ENCODE measurements at places on chromosomes 7 and 10.

DNA sequence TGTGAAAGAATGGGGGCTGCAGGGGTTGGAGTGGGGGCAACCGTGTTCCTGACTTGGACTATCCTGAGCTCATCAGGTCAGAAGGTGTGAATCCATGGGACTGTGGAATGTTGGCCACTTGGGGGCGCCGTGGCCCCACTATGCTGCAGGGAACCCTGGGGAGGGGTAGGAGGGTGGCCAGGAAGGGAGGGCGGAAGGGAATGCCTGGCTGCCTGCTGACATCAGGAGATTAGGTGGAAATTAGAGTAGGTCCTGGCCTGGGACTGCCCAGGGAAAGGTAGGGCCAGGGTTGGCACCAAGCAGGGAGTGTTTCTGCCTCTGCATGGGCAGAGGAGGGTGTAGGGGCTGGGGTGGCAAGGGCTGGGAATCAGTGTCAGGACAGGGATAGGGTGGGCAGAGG is 65.8 kb upstream of the PRSS58 start:
- DNase-seq: no peak

DNA sequence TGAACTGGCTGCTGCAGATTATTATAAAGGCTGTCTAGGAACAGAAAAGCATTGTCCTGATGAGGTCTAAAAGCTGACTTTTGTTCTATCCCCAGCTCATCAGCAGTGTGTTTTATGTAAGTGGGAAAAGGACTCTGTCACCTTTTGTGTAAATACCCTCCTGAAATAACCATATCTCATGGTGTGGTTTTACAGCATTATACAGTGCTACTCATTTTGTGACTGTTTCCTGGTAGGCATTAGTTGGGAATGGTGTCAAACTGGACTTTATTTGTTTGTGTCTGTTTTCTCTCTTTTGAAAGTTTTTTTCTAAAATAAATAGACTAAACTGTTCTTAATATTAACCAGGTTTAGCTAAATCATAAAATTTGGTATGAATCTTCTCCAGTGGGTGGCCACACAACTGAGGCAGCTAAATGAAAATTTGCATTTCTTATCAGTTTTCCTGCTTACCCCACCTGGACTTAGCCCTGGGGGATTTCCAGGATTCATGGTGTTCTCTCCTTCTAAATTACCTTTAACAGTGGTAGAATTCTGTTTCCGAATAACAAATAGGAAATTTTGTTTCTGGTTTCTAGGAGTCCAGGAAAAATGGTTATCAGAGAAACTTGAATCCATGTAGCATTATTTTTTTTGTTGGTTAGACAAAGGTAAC is 140.9 kb downstream of the LHFPL3 start:
- no peak for DNase-seq

GRCh38 chr7:157560258-157560654 is 223.5 kb downstream of the DNAJB6 start:
- DNase-seq: no peak

DNA sequence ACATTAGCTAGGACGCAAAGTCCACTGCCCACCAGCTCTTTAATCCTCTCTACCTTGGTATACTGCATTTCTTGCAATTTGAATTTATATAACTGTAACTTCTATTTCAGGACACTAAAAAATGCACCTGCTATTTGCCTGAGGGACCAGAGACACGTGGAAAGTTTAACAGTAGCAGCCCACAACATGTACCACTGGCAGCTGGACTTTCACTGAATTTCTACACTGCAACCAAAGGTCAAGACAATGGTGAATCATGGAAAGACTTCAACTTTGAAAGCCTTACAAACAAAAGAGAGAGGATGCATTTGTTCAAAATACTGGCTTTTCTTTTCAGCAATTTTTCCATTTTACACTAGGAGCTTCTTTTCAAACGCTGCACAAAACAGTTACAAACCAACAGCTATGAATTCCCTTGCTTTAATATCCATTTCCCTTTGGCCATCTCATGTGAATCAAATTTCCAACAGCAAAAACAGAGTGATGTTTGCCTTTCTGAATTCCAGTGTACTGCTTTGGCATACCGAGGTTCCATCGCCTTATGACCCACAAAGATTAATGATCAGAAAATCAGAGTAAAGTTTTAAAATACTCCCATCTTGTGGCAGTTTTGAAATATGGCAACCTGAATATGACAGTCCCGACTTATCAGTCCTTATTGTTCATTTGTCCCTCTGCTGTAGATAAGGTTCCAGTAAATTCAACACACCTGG is 29.9 kb upstream of the HNRNPH3 start:
- DNase-seq: no peak

DNA sequence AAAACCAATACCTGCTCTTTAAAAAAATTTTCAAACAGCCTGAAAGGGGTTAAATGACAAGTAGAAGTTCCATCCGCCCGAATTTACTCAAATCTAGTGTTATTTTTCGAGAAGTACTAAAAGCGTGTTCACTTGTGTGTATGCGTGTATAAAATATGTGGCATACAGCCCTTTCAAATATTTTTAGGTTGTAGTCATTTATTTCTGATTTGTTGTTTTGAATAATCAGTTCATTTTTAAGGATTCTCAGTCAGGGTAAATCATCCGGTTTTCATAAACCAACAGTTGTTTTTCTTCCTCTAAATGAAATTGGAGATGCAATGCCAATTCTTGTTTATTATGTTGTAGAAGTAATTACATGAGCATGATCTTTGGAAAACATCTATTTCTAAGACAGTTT is 6.9 kb upstream of the SUN1 start:
- no peak for DNase-seq

DNA sequence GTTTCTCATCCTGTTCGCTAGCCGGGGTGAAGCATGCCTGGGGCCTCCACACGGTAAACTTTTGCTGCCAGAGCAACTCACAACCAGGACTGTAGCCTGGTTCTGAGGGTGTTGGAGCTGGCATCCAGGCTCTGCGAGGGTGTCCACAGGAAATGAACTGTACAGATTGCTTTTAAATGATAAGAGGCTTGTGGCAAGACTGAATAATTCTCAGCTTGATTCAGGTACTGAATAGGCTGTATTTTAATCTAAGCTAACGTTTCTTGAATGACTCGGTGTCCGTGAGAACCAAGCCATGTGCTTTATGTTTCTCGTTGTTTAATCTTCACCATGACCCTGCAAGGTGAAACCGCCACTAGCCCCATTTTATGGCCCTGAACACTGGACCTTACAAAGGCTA is 49.3 kb downstream of the EEPD1 start:
- DNase-seq: no peak

GRCh38 chr10:3422282-3422681 is 249.7 kb upstream of the PITRM1 start:
- no peak for DNase-seq

GRCh38 chr7:131654668-131655326 is 98.4 kb upstream of the PODXL start:
- DNase-seq: peak; percentile 66

- no peak for DNase-seq
Measured at GRCh38 chr7:30074422-30075030, 46.3 kb downstream of the PLEKHA8 start.

DNA sequence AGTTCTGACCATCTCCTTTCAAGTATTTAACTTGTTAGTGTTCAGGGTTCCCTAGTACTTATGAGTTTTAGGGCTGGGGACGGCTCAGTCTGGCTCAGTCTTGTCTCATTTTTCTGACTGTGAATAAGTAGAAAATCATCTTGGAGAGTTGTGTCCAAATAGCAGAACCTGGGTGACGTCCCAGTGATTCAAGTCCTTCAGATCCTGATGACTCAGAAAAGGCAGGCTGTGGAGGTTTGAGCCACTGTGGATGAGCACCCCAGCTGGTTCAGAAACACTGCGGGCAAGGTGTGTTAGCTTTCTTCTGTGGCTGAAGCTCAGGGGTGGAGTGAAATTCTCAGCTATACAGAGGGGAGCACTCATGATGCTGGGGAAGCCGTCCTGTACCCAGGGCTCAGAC is 154.4 kb upstream of the NPY start:
- DNase-seq: no peak

- DNase-seq: no peak
Measured at GRCh38 chr7:105835441-105835840, 41.0 kb downstream of the ATXN7L1 start.

DNA sequence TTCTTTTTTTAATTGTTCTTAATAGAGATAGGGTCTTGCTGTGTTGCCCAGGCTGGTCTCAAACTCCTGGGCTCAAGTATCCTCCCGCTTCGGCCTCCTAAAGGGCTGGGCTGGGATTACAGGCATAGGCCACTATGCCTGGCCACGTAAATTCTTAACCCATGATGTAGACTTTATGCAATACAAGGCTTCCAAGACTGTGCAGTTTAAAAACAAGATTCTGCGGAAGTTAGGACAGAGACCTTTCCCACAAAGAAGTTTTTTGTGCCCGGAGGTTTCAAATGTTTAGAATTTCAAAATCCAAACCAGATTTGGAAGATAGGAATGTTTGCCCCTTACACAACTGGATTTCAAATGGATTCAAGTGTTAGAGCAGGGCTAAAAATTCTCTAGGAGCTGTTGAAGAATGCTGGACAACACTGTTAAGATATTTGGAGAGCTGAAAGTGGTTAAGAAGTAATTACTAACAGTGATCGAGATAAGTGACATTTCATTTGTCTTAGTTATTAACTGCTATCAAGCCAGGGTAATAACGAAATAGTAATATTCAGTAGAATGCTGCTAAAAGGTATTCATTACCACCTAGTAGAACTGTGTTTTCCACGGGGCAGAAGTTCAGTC is 7.4 kb downstream of the APBB1IP start:
- no peak for DNase-seq

GRCh38 chr7:22082886-22083703 is 137.4 kb upstream of the CDCA7L start:
- peak; percentile 71 for DNase-seq

GRCh38 chr10:88819290-88819689 is 16.8 kb downstream of the LIPM start:
- DNase-seq: no peak

GRCh38 chr10:99834410-99834809 is 52.0 kb downstream of the ABCC2 start:
- no peak for DNase-seq

DNA sequence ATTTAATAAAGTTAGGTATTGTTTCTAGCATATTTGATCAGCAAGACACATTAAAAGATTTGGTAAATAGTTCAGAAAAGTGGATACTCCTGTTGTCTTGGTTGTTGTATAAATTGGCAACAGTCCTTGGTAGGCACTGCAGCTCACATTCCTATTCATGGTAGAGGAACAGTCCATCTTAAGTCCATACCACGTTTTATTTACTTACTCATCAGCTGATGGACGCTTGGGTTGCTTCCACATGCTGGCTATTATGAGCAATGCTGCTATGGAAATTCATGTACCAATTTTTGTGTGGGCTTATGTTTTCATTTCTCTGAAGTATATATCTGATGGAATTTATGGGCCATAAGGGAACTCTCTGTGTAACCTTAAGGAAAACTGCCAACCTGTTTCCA is 43.3 kb downstream of the C10orf120 start:
- DNase-seq: no peak

GRCh38 chr10:76286536-76286935 is 855.1 kb downstream of the LRMDA start:
- DNase-seq: no peak

DNA sequence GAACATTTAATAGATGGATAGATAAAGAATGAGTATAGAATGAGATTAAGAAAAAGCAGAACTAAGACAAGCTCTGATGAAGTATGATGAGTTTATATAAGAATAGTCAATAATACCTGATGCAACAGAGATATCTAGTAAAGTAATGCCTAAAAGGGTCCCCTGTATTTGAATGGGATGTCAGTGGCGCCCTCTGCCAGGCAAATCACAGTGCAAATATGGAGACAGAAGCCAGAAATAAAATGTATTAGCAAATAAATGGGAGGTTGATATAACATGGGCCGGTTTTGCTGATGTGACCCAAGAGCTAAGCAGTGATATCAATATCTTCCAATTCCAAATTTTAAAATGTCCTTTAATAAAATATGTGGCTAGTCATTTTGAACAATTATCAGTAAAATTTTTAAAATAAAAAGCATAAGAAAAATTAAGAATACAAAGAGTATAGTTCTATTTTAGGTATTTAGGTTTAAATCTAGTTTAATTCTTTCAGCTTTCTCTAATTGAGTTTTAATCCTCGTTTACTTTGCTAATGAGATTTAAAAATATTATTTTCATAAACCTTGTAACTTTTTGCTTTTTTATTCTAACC is 62.6 kb downstream of the ADK start:
- peak; percentile 1 for DNase-seq

- DNase-seq: no peak
Measured at GRCh38 chr7:43692582-43693373, 36.5 kb downstream of the COA1 start.

DNA sequence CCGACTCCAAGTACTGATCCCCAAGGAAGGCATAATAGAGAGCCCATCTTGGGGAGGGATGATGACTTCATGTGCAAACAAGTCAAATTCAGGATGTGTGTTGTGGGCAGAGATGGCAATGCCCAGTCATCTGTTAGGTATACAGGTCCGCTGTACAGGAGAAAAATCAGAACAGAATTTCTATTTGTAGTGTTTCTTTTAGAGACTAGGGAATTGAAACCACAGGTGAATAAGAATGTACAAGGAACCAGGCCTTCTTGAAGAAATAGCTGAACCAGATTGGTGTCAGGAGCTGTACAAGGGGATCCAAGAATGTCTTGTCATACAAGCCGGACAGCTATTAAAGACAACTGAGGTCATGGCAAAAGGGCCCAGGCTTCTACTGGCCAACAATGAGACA is 147.9 kb downstream of the PFKFB3 start:
- no peak for DNase-seq

DNA sequence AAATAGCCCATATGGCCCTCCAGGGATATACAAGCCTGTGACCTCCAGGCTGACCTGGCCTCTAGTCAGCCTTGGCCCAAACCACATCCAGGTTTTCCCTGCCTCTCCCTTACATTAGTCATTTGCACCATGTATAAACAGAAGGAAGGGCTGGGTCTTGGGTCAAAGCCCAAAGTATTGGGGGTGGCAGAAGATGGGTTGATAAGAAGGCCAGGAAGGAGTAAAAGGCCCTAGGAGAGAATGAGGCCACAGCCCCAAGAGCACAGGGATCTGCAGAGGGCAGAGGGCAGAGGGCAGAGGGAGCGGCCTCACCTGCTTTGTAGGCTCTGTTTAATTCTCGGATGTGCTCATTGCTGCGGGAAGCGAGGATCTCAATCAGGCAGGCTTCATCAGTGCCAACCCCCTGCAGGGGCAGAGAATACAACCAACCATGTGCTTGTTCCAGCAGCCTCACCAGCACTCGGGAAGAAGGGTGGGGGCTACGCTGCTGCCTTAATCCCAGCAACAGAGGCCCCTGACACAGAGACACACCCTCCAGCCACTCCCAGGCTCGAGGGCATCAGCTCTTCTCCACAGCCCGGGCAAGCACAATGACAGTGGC is 31.3 kb downstream of the PLAC9 start:
- DNase-seq: no peak

GRCh38 chr7:100991631-100992030 is 22.3 kb downstream of the MUC12 start:
- no peak for DNase-seq
